Smooth muscle cell of the umbilical artery (primary cell): ENCODE measurements at places on chromosomes 5 and 9. TPM values are rescaled to one million over a fixed set of nuclear protein-coding genes. Genes with fewer than 3 reads are reported as not detected.

Gene GRIN1
- 0.09 TPM in 1 of 2 replicates, not detected in the other for total RNA-seq

Gene SPATA31C1
- not detected in 2 replicates for total RNA-seq

Gene SHISAL2B
- total RNA-seq, result not detected in 2 replicates

Gene GLDC
- under 0.01 and 1.3 TPM in 2 replicates for total RNA-seq

Gene PDZD2
- total RNA-seq, result under 0.01 and 0.05 TPM in 2 replicates
